ENCODE measurements at places on chromosomes 3 and 15.

GRCh38 chr15:79078763-79079410, 11.7 kb downstream of the RASGRF1 start:
- DNase-seq: no peak

DNA sequence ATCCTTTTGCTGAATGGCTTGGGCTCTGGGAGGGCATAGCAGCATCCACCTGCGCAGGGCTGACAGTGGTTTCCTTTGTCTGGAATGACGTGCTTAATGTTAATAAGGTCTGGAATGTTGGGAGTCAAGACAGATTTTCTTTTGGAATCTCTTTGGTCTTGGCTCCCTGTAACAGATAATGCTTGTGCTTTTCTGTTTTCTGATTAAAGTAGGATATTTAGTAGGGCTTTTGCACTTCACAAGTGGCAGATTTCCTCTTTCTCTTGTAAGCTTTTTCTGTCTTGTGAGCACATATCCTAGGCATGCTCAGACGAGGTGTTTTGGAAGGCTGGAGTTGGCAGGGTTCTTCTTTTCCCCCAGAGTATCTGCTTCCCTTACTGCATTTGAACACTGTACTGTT, 189.6 kb downstream of the GHSR start:
- no peak for DNase-seq

- DNase-seq: no peak
Measured at GRCh38 chr3:73389117-73389813, 235.5 kb downstream of the PDZRN3 start.

DNA sequence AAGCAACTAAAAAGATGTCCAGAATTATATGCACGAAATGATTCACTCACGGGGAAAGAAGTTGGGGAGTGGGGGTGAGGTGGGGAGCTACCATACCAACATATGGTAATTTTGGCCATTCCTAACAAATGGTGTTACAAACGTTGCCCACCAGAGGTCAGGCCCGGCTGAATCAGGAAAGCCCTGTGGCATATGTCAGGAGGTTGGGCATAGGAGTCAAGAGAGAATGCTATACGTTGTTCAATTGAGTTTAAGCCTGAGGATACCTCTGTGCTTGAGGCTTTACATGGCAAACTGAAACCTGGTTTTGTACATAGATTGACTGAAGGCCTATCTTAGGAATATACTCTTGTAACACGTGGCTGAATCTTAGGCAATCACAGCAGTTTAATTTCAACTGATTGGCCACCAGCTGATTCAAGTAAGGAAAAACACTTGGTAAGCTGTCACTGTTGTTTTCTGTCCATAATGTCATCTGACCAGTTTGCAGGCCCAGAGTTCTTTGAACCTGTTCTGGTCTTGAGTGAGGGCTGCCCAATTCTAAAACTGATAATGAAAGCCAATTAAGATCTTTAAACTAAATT, 23.4 kb upstream of the SLC2A2 start:
- peak; percentile 76 for DNase-seq

- DNase-seq: no peak
Measured at GRCh38 chr3:108918866-108919265, 34.8 kb downstream of the GUCA1C start.

DNA sequence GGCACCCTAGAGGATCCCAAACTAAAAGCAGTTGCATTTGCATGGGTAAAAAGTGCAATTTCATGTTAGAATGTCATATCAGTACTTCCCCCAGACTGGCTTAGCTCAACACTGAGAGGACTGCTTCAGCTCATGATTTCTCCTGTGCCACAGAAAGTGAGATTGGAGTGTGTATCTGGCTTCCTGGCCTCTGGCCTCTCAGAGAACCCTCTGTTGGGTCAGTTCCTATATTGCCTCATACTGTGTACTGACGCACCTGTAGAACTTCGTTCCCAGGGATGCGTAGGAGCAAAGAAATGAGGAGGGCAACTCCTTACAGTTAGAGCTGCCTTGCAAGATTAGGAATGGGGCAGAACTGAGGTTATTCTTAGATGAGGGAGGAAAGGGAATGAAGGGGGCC, 340.8 kb downstream of the TIGIT start:
- DNase-seq: no peak

- no peak for DNase-seq
Measured at GRCh38 chr3:51720292-51721061, 13.6 kb downstream of the GRM2 start.

GRCh38 chr3:36820083-36820482, 55.7 kb upstream of the DCLK3 start:
- no peak for DNase-seq

DNA sequence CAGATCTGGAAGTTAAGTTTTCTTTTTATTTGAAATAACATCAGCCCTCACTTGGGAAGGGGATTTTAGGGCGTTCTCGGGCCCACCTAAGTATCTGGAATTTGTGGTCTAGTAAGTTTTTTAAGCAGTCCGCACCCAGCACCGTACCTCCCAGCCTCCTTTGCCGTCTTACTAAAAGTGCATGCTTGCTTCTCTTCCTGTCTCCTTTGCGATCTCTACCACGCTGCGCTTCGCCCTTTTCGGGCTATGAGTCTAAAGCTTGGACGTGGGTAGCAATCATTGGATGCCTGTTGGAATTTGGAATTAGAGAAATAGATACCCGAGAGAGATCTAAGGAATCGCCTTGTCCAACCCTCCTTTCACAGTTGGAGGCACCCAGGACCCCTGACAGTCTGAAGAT, 1.1 kb downstream of the THSD4 start:
- no peak for DNase-seq

DNA sequence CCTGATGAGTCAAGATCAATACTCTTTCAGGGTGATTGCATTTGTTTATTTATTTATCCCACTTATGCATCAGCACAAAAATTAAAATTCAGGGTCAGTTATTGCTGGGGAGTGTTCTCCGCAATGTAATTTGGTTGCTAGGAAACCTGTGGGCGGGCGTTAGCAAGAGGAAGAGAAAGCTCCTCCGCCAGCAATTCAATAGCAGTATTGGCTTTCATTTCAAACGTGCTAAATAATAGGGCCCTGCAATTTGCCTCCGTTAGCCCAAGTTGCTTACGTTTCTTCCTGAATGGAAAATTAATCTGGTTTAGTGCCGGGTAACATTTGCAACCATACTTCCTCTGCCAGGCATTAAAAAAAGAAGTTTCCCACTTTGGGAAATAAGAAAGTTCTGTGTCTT, 35.5 kb upstream of the PLCL2 start:
- peak; percentile 45 for DNase-seq

- no peak for DNase-seq
Measured at GRCh38 chr15:29813009-29813408, 9.3 kb downstream of the TJP1 start.

- DNase-seq: no peak
Measured at GRCh38 chr3:112137781-112138180, 4.7 kb upstream of the GCSAM start.

- no peak for DNase-seq
Measured at GRCh38 chr15:61517776-61518175, 288.7 kb upstream of the RORA start.

GRCh38 chr3:142500211-142500610, 52.4 kb upstream of the XRN1 start:
- DNase-seq: no peak

DNA sequence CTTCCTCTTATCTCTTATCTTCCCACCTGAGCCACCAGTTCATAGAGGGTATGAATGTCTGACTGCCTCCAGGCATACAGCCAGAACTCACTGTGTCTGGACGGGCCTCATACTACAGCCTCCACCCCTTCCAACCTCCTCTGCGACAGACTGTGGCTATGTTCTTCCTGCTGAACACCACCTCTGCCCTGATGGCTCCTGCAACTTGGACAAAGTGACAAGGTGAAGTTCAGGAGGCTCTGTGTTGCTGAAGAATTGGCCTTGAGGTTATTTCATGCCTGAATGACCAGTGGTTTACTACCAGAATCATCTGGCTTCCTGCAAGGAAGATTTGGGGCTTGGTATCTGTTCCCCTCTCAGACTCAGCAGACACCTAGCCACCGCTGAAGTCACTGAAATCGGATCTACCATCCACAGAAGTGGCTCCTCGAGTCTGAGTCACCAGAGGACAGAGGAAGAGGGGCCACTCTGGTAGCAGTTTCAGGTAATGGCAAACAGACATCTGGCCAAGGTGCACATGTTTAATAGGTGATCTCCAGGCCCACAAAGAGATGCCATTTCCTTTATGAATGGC, 14.2 kb upstream of the ULK3 start:
- DNase-seq: no peak

- no peak for DNase-seq
Measured at GRCh38 chr3:189834462-189834861, 203.3 kb downstream of the TP63 start.

- DNase-seq: peak; percentile 57
Measured at GRCh38 chr3:161273589-161274218, 52.6 kb downstream of the NMD3 start.

GRCh38 chr3:5071061-5071460, 51.0 kb upstream of the ARL8B start:
- DNase-seq: no peak

Data from pons (tissue), 1 donor.